ENCODE measurements at places on chromosomes 2 and 18. TPM values are rescaled to one million over a fixed set of nuclear protein-coding genes. Genes with fewer than 3 reads are reported as not detected.

DNA sequence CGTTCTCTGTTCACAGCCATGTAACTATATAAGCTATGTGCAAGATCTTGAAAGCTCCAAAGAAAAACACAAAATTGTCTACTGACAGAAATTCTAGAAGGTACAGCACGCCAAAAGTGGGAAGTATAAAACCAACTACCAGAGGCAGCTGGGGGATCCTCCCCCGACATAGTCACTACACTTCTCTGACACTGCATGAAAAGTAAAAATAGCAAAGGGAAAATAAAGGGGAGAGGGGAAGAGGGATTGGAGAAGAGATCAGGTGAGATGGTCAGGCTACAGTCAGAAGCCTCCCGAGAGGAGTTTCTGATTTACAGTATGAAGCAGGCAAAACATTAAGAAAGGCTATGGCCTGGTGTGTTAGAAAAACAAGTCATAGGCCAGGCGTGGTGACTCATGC lies 39.8 kb upstream of the PCBP1 start:
- no peak for DNase-seq

GRCh38 chr18:41992066-41992465 lies 37.0 kb downstream of the PIK3C3 start:
- no peak for DNase-seq

PROC gene
- 0.26 TPM for total RNA-seq

GCA gene
- total RNA-seq, result 8.7 TPM

DNA sequence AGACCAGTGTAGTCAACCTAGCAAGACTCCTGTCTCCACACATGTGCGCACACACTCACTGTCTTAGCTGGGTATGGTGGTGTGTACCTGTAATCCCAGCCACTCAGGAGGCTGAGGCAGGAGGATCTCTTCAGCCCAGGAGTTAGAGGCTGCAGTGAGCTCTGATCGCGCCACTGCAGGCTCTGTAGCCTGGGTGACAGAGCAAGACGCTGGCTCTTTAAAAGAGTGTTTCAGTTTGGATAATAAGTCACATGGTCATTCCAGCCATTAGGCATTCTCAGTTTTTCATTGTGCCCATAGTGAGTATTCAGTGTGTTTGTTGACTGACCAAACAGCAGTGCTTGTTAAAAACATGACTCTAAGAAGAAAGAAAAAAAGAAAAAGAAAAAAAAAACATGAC lies 31.0 kb downstream of the RAB10 start:
- DNase-seq, result no peak

- DNase-seq, result no peak
Observed at GRCh38 chr18:76979111-76979751, 153.4 kb downstream of the MBP start.

GLI2 gene
- total RNA-seq, result 0.26 TPM
